Breast epithelium (tissue), 4 donors: ENCODE measurements at places on chromosomes 1 and 21. TPM values are rescaled to one million over a fixed set of nuclear protein-coding genes. Genes with fewer than 3 reads are reported as not detected.

DNA sequence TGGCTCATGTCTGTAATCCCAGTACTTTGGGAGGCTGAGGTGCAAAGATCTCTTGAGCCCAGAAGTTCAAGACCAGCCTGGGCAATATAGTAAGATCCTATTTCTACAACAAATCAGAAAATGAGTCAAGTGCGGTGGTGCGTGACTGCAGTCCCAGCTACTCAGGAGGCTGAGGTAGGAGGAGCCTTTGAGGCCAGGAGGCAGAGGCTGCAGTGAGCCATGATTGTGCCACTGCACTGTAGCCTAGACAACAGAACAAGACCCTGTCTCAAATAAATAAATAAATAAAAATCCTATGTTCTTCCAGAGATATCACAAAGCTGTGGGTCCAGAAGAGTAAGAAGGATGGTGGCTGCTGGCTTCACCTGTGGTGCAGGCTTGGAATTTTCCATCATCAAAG is 22.1 kb downstream of the CDA start:
- no peak for DNase-seq

The LRRIQ3 gene
- 0.33 TPM for total RNA-seq

GRCh38 chr1:172144445-172145061 is 275.9 kb upstream of the C1orf105 start:
- DNase-seq = no peak

- peak; percentile 76 for DNase-seq
These were observed 23.8 kb downstream of the IER5 start for GRCh38 chr1:181112071-181112929.

DNA sequence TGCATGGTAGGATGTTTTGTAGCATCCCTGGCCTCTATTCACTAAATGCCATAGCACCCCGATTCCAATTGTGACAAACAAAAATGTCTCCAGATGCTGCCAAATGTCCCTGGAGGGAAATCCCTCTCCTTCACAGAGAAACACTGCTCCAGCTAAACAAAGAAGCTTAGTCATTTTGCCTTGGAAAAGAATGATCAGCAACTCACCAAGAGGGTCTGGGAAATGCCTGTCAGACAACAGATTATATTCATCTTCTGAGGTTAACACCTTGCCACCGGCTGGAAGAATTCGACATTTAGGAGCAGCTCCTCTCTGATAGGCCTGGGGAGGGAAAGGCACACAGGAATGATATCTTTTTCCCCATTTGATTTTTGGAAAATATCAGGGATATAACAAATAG is 84.4 kb downstream of the NIBAN1 start:
- no peak for DNase-seq
